Renal cortical epithelial cell (primary cell): ENCODE measurements at places on chromosomes 16 and 17. TPM values are rescaled to one million over a fixed set of nuclear protein-coding genes. Genes with fewer than 3 reads are reported as not detected.

The CD300LB gene
- total RNA-seq: not detected in 2 replicates

- DNase-seq: no peak
Measured at GRCh38 chr17:78944956-78945355, 19.8 kb upstream of the TIMP2 start.

The CHAD gene
- total RNA-seq: not detected in 2 replicates

The GCGR gene
- total RNA-seq: not detected in 2 replicates

GRCh38 chr16:78444-79150, 572 bp downstream of the MPG start:
- DNase-seq: no peak

The STX1B gene
- total RNA-seq: 0.80 TPM in 1 of 2 replicates, not detected in the other

- peak; percentile 59 for DNase-seq
Measured at GRCh38 chr17:62965686-62966425, at the start of gene TANC2. Gene TANC2 (plus strand): TSS chr17:62966235. CDS start chr17:63009560, 43,325 bp downstream.

- no peak for DNase-seq
Measured at GRCh38 chr16:86555704-86556075, 655 bp upstream of the MTHFSD start.

DNA sequence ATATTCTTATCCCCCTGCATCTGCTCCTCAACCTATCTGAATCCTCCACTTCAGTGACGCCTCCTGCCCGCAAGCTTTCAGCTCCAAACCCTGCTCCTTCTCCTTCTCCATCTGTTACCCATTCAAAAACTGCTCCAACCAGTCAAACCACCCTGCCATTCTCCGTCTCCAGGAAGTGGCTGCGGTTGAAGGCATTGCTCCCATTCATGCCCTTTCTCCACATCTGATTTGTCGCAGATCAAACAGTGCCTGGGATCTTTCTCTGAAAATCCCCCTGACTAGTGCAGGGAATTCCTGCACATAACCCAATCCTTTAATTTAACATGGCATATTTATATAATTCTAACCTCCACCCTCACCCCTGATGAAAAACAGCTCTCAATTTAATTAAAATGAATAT, 56.3 kb downstream of the SLFN5 start:
- peak; percentile 17 for DNase-seq

GRCh38 chr16:85908889-85909589, 10.1 kb downstream of the IRF8 start:
- no peak for DNase-seq

The KRTAP2-1 gene
- not detected in 2 replicates for total RNA-seq

The CCL16 gene
- not detected in 2 replicates for total RNA-seq

DNA sequence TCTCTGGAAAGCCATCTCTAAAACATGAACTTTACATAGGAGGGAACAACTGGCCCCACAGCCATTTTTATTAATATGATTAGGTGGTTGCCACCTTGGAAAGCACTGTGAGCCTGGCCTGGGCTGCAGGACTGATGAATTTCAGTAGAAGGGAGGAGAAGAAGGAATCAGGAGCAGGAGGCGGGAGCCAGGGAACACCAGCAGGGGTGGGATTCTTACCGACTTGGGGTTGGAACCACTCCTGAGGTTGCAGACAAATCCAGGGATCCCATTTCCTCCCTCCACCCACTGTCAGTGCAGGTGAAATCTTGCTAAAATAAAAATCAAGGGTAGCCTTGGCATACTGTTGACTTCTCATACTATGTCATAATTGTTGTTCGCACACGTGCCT, 16.9 kb upstream of the MAP3K14 start:
- DNase-seq: no peak

DNA sequence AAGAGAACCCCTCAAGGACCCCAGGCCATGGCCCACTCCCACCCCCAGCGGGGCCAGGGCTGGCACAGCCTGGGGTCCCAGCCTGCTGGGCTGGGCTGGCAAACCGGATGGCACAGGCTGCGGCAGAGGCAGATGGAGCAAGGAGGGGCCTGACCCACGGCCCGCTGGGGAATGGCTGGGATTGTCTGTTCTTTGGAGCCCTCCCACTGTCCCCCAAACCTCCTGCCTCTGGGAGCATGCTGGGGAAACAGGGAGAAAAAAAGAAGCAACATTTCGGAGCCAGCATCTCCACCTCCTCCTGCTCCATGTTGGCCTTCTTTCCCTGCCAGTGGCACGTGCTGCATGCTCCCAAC, 37.1 kb upstream of the LHX1 start:
- DNase-seq: no peak

- no peak for DNase-seq
Measured at GRCh38 chr17:17351901-17352781, 49.0 kb downstream of the NT5M start.

DNA sequence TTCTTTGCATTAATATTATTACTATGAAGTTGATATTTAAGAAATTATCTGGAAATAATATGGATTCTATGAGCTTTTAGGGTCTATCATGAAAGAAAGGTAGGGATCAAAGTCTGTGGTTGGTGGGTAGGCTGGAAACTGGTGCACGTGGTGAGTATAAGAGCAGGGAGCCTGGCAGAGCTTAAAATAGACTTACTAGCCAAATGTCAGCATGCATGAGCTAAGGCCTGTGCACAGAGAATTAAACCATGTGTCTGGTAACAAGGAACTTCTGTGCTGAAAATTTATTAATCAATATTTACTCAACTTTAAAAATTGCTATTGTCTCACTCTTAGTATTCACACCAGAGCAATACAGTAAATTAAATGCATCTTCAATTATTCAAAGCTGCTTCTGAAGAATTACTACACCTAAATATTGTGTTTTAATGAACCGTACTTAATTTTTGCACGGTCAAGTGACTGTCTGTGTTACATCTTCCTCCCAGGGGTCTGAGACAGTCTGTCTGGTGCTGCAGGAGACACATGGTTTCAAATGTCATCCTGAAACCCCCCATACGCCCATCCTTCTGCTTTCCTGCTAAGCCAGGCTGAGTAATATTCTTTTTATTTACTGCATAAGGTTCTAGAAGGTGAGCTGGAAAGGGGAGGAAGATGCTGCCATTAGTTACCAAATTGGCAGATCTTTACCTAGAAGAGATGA, 161.0 kb upstream of the NLRP1 start:
- no peak for DNase-seq

The KRTAP1-1 gene
- total RNA-seq: 0.25 and 0.35 TPM in 2 replicates

DNA sequence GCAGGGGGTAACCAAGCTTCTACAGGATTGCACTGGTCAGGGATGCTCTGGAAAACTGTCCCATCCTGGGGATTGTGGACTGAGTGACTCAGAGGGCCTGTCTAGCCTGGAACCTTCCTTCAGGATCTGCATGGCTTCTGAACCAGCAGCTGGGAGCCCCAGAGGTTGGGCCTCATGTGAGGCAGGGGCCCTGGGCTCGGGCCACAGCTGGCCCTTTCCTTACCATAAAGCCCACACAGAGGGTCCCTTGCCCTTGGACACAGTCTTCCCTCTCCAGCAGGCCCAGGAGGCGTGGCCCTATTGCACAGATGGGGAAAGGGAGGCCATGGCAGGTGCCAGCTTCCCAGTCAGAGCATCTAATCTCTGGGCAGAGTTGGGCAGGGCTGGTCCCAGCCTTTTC, 30.5 kb downstream of the ADCY7 start:
- DNase-seq: no peak

- no peak for DNase-seq
Measured at GRCh38 chr17:2055292-2056205, 646 bp downstream of the HIC1 start.

DNA sequence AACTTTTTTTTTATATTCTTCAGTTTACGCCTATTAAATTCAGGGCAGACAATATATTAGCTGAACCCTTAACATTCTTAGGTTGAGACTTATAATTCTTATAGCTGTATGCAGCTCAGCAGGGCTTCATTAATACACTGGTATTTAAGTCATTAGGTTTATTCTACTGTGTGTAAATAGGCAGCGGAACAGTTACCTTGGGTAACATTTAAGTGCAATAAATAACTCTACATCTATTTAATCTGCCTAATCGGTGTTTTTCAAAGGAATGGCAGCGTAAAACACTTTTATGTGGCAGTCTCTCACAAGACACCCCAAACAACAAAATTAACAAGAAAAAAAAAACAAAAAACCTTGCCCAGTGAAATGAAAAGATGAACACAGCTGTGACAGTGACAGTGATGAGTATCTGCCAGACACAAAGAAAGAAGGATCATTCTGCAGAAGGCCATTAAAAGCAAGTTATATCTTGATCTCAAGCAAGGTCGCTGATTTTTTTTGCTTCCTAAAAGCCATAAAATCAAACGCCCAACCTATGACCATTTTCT, 32.6 kb downstream of the KCNJ2 start:
- DNase-seq: no peak

DNA sequence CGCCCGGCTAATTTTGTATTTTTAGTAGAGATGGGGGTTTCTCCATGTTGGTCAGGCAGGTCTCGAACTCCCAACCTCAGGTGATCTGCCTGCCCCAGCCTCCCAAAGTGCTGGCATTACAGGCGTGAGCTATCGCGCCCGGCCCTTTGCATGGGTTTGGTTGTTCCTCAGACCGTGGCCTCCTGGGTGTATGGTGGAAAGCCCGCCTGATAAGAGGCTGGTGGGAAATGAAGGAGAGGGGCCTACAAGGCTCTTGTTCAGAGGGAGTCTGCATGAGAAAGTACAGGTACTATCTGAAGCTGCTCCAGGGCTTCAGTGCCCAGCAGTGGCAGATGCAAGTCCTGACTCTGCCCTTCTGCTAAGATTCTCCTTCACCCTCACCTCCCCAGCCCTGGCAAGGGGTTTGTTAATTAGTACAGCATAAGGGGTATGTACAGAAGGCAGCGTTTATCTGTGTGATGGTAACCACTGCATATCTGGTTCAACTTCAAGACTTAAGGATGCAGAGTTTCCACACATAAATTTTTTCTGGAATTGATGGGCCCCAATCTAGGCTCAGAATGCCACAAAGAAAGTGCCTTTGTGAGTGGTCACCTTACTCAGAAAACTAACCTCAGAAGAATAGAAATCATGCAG, 24.2 kb downstream of the GRB7 start:
- no peak for DNase-seq

GRCh38 chr16:83027973-83028372, 401.2 kb downstream of the CDH13 start:
- no peak for DNase-seq

DNA sequence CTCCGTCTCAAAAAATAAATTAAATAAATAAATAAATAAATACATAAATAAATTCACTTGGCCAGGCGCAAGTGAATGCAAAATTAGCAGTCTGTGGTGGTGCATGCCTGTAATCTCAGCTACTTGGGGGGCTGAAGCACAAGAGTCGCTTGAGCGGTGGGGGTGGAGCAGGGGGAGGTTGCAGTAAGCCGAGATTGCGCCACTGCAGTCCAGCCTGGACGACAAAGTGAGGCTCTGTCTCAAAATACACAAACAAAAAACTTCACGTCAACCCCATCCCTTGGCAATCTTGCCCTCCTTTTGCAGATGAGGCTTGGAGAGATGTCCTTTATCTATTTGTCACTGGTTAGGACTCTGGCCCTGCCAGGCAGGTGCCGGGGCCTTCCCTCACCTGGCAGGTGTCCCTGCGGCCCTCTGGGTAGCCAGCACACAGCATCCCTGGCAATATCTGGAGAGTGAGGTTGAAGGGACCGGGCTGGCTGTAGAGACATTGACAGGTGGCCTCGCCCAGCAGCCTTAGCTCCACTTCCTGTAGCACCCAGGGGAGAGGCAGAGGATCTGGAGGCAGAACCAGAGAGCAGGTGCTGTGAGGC, 4.4 kb downstream of the PRSS36 start:
- DNase-seq: no peak

GRCh38 chr17:45129426-45129939, 2.8 kb downstream of the PLCD3 start:
- peak; percentile 28 for DNase-seq

GRCh38 chr16:88384222-88385111, 1.7 kb downstream of the ZNF469 start:
- no peak for DNase-seq

GRCh38 chr16:25370541-25370940, 112.9 kb upstream of the ZKSCAN2 start:
- no peak for DNase-seq

The SULT1A4 gene
- 2.1 and 3.3 TPM in 2 replicates for total RNA-seq

- DNase-seq: no peak
Measured at GRCh38 chr16:78230832-78231231, 131.4 kb downstream of the WWOX start.

- DNase-seq: peak; percentile 15
Measured at GRCh38 chr17:34146440-34147043, 108.5 kb upstream of the CCL2 start.

GRCh38 chr17:68600067-68600930, 868 bp downstream of the FAM20A start:
- no peak for DNase-seq

DNA sequence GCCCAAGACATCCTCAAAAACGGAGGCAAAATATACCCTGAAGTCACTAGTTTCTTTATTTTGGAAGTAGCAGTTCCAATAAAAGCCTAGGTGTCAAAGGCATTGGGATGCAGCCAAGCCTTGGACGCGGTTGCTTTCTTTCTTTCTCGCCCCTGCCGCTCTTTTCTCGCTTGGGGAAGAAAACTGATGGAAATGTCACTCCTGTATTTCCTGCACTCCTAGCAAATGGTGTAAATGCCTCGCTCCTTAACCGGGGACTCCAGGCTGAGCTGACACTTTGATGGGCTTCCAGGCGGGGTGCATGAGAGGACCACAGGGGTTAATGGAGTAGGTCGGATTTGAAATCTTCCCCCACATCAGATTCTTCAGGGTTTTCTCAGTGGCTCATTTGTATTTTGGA, 114.1 kb downstream of the FOXL1 start:
- DNase-seq: no peak

The RGS9 gene
- 2.7 and 4.2 TPM in 2 replicates for total RNA-seq

DNA sequence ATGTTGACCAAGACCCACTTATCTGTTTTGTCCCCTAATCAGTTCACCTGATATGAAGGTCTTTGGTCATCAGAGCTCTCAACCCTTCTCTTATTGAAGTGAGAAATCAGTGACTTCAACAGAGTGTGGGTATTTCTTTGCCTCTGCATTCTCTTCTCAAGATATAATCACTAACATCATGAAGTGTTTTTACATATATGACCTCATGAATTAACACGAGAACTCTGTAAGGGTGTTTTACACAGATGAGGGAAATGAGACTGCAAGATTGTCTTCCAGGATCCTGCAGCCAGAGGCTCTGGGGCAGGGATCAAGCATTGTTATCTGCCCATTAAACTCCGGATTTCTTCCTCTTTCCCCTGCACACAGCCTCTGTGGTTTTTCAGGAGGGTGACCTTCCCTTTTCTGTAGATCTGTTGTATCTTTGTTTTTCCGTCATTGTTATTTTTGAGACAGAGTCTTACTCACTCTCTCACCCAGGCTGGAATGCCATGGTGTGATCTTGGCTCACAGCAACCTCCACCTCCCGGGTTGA, 22.7 kb downstream of the LCMT1 start:
- peak; percentile 48 for DNase-seq

The RHBDL1 gene
- 0.94 and 1.6 TPM in 2 replicates for total RNA-seq

The TBC1D28 gene
- total RNA-seq: not detected in 2 replicates

GRCh38 chr16:83842756-83843507, 35.2 kb downstream of the HSBP1 start:
- DNase-seq: no peak

The MGAT5B gene
- 0.35 and 0.40 TPM in 2 replicates for total RNA-seq

GRCh38 chr17:74758848-74759168, 10.4 kb downstream of the NHERF1 start:
- DNase-seq: no peak

The CIAPIN1 gene
- 60.6 and 78.1 TPM in 2 replicates for total RNA-seq
